ENCODE measurements at places on chromosomes 11 and 22.
A peak's percentile ranks its signal among the peaks of the same experiment; 100 is the strongest.

- no peak for DNase-seq
These were observed 17.2 kb downstream of the SLC2A11 start for GRCh38 chr22:23874871-23875270.

DNA sequence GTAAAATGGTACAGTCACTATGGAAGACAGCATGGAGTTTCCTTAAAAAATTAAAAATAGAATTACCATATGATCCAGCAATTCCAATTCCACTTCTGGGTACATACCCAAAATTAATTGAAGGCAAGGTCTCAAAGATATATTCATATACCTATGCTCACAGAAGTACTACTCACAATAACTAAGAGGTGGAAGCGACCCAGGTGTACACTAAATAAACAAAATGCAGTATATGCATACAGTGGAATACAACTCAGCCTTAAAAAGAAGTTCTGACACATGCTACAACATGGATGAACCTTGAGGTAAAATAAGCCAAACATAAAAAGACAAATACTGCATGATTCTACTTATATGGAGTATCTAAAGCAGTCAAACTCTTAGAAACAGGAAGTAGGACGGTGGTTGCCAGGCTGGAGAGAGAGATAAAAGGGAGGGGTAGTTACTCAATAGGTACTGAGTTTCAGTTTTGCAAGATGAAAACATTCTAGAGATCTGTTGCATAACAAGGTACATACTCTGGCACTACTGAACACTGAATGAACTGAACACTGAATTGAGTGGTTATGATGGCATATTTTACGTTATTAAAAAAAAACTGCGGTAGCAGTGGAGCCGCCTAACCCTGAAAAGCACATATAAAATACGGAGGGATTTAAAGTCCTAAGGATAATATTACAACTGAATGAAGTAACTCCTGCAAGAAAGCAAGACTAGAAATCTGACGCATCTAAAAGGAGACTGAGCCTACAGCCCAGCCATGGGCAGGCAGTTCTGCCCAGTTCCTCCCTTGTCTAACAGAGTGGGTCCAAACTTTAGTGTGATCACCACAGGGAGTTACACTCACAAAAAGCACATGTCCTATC, 12.8 kb downstream of the DGCR2 start:
- no peak for DNase-seq

DNA sequence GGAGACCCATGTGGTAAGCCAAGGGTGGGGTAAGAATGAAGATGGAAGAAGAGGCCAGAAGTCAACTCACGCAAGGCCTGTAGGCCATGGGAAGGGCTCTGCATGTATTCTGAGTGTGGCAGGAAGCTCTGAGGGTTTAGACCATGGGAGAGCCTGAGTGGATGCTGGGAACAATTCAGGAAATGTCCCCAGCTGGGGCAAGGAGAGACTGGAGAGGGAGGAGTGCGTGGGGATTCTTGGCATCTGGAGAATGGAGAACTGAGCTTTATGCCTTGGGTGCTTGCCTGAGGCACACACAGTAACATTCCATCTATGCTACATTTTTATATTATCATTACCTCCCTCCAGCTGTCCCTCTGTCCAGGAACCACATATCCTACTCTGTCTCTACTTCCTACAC, 50.4 kb upstream of the CD82 start:
- no peak for DNase-seq

- DNase-seq: no peak
These were observed 158.7 kb upstream of the ARHGAP20 start for GRCh38 chr11:110870816-110871522.

GRCh38 chr11:62391642-62392425, 27.0 kb upstream of the SCGB1A1 start:
- no peak for DNase-seq

DNA sequence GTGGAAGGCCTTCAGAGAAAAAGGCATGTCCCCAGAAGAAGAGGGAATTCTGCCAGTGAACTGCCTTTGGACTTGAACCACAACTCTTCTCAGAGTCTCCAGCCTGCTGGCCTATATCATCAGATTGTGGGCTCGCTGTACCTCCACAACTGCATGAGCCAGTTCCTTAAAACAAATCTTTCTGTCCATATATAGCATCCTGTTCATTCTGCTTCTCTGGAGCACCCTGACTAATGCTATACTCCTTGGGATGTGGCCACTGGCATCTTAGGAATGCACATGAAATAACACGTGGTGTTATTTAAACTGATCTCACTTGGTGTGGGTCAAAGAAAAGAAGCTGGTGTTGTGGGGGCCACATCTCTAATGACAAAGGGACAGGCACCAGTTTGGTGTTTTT, 58.3 kb upstream of the VSTM5 start:
- DNase-seq: no peak

GRCh38 chr11:24794064-24794463, 297.2 kb downstream of the LUZP2 start:
- DNase-seq: no peak

GRCh38 chr22:42292732-42293520, 22.5 kb upstream of the TCF20 start:
- DNase-seq: no peak

- DNase-seq: no peak
These were observed 54.1 kb downstream of the MAML2 start for GRCh38 chr11:96288915-96289314.

GRCh38 chr11:104005234-104005855, 31.1 kb upstream of the DDI1 start:
- no peak for DNase-seq

- no peak for DNase-seq
These were observed 59.2 kb downstream of the CCDC83 start for GRCh38 chr11:85914425-85914824.

DNA sequence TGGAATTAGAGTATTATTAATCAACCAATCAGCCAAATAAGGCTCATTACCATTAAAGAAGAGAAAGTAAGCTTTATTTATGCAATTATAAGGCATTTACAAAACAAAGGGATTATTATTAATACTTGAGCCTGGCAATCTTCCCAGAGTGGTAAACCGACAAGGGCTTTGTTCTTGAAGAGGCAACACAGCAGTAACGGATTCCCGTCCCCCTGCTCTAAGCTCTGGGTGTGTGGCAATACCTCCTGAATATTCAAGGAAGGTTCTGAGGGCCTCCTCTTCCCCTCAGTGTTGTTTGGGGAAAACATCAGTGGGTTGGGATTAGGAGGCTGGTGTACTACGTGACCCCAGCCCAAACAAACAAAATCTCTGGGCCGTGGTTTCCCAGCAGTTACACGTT, 176.5 kb downstream of the TENM4 start:
- no peak for DNase-seq

- no peak for DNase-seq
These were observed 199.2 kb upstream of the CTSC start for GRCh38 chr11:88536616-88537265.

GRCh38 chr11:44596525-44597276, 31.2 kb downstream of the CD82 start:
- no peak for DNase-seq

DNA sequence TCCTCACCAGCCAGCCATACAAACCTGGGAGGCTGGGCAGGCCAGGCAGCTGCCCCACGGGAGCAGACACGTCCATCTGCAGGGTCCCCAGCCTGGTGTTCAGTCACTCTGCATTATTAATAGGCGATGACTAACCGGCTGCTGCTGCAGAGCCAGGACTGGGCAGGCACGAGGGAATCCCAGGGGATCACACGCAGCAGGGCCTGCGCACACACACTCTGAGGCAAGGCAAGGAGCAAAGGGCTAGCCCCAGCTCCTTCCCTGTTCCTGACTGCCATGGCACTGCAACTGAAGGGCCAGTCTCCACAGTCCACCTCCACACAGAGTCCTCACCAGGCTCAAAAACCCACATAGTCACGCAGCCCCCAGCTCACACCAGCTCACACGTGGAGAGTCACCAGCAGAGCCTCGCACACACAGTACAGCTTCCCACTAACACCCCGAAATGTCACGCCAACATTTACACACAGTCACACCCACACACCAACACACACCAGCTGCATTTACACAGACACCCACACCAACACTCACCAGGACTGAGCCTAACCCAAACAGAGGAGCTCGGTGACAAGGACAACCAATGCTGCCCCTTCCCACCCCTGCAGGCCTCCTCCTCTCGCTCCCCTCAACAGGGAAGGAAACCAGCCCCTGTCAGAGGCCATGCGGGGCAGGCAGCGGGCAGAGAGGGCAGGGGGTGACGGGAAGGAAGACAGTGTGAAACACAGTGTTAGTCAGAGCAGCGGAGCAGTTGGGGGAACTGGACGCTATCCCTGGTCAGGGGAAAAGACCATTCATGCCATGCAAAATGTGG, 47.3 kb downstream of the NRXN2 start:
- no peak for DNase-seq

DNA sequence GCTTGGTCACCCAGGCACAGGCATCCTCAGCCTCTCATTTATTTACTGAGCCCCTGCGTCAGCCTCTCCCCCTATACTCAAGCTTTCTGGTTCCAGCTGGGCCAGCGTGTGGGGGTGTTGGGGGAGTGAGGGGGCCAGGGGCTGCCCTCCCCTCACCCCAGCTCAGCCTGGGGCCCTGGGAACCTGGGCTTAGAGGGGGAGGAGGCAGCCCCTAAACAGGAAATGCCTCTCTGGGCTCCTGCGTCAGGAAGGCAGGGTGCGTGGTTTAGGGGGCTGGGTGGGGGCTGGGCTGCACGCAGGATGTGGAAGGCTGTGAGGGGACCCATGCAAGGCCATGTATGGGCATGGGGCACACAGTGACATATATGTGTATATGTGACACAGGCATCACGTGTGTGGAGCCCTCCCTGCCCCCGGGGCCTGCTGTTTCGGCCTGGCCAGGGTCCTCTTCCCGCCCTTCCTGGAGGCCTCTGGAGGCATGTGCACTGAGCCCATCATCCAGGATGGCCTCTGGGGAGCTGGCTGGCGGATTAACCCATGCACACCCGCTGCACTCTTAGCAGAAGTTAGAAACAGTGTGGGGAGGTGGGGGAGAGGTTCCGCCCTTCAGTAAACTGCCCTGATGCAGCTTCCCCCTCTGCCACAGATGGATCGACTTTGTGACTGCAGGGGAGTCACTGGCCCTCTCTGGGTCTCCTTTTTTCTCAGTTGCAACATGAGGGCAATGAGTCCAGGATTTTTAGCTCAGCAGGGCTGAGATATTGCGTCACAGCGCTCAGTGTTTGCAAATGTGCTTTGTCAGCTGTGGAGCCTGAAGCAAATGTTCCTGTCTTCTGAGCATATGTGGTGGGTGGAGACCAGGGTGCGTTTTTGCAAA, 1.1 kb upstream of the CD248 start:
- no peak for DNase-seq

- DNase-seq: no peak
These were observed 24.0 kb upstream of the CREB3L1 start for GRCh38 chr11:46253258-46254132.

GRCh38 chr22:47448231-47449223, 686.1 kb downstream of the TBC1D22A start:
- no peak for DNase-seq

- DNase-seq: no peak
These were observed 940 bp upstream of the C11orf91 start for GRCh38 chr11:33701302-33702230.

GRCh38 chr22:48152164-48152775, 1389.8 kb downstream of the TBC1D22A start:
- DNase-seq: no peak

- no peak for DNase-seq
These were observed 31.3 kb downstream of the NAGA start for GRCh38 chr22:42039271-42039670.

- DNase-seq: peak; percentile 33
These were observed 773 bp upstream of the PATL1 start for GRCh38 chr11:59669611-59670009.

DNA sequence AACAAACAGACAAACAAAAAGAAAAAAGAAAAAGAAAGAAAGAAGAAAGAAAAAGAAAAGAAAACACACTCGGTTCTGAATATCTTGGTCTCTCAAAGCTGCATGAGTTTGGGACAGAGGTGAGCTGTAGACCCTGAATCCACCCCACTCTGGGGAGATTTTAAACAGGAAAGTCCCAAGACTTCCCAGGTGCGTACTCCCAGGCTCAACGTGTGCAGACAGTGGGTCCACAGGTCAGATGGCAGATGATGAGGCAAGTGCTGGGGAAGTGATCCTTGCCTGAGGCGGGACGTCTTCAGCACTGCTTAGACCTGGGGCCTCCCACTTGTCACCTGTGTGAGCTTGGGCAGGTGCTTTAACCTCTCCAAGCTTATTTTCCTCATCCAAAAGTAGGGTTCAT, 9.3 kb downstream of the CREB3L1 start:
- DNase-seq: no peak

DNA sequence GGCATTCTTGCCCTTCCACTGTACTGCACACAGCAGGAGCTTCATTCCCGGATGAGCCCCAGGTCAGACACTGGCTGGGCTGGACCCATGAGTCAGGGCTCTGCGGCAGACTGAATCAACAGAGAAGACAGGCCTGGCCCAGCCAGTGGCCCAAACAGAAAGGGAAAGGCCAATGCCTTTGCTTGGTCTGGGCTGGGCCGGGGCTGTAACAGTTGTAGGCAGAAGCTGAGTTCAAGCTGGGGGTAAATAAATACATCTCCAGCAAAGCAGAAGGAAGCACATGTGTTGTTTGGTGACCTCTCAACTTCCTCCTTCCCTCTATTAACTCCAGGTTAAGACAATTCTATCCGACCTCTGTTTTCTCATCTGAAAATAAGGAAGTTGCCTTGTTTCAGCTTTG, 1.8 kb upstream of the SMIM35 start:
- no peak for DNase-seq

DNA sequence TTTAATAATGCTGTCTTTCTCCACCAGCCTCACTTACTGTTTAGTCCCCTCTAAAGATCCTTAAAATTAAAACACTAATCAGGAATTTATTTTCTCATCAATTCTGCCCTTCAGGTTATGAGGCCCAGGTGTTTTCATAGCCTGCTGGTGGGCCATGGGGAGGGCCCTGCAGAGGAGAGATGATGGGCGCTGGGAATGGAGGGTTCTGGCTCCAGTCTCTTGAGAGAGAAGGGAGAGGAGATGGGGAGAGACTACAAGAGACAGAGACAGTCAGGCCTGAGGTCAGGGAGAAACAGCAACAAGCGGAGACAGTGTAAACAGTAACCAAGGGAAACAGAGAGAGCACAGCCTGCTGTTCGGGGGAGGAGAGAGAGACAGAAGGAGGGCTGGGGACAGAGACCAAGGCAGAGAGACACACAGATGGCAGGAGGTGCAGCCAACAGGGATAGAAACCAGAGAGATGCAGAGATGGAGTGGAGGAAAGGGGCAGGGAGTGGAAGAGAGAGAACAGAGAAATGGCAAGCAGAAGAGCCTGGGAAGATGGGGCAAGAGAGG, 187.3 kb upstream of the SYT13 start:
- no peak for DNase-seq
